Sigmoid colon (tissue), 7 donors: ENCODE measurements at places on chromosomes 1 and 21. TPM values are rescaled to one million over a fixed set of nuclear protein-coding genes. Genes with fewer than 3 reads are reported as not detected.

The BCAR3 gene
- total RNA-seq: 12.3 TPM

The ADAM30 gene
- total RNA-seq: not detected

The EFCAB14 gene
- 66.0 TPM for total RNA-seq

The PSRC1 gene
- total RNA-seq: 6.9 TPM

The TFAP2E gene
- 1.2 TPM for total RNA-seq

The PADI1 gene
- total RNA-seq: not detected

The AMY2A gene
- 8.4 TPM for total RNA-seq

The AMPD1 gene
- not detected for total RNA-seq

The NOL9 gene
- total RNA-seq: 29.6 TPM

DNA sequence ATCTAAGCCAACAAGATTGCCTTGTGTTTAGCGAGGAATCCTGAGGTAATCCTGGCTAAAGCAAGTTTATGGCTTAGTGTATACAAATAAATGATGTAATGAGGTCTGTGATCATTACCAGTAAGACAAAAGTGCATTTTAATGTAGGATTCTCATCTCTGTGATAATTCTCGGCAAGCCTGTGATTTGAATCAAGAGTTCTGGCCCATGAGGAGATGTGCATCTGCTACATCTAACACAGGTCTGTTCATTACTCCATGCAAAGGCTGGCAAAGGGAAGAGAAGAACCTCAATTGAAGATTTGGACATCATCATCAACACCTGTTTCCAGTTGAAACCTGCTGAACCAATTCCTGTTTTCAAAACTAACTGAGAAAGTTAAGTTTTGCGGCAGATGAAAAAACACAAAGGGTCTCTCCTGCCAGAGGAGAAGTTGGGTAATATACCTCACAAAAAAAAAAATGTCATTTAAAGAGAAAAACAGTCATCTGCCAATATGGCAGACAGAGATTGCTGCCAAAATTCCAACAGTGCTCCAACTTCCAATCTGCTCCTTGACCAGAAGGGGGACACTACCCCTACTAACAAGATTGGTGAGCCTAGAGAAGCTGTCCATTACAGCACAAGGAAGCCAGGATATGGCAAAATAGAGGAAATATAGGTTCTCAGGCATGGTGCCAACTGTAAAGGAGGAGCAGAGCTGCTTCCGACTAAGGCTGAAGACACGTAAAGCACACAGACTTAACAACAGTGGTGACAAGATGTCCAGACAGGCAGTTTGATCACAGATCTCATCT is 453.7 kb downstream of the TTLL7 start:
- no peak for DNase-seq

GRCh38 chr1:110293601-110294104 is 45.5 kb upstream of the RBM15 start:
- no peak for DNase-seq

DNA sequence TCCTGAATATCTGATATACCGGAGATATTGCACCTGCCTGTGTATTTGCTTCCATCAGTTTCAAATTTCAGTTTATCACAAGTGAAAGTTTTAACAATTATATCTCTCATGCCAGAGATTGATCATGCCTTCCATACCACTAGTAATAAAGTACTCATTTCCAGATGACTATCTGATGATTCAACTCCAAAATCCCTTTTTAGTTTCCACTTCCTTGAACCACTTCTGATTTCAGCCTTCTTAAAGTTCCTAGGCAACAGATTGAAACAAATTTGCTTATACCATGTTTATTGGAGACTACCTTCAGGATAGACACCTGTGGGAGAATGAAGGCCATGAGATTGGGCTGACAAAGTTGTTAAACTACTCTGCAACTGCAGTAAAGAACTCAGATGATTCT is 21.5 kb upstream of the COL11A1 start:
- no peak for DNase-seq

DNA sequence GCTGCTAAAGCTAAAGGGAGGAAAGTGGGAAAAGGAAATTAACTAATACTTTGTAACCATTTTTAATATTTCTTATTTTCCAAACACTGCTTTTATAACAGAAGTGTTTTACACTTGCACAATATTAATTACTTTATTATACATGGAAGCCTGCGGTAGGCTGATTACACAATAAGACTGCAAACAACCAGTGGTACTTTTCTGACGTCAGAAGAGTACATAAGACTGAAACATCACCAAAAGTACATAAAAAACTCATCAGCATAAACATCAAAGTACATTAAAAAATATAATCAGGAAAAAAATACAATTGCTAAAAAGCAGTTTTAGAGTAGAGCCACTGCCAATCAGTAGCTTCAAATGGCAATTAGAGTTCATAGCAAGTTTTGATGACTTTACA is 4.6 kb downstream of the ZNF281 start:
- DNase-seq: no peak

- DNase-seq: no peak
Observed at GRCh38 chr1:51926171-51926812, 47.8 kb upstream of the NRDC start.

- no peak for DNase-seq
Observed at GRCh38 chr1:93123201-93123783, 44.2 kb downstream of the MTF2 start.

DNA sequence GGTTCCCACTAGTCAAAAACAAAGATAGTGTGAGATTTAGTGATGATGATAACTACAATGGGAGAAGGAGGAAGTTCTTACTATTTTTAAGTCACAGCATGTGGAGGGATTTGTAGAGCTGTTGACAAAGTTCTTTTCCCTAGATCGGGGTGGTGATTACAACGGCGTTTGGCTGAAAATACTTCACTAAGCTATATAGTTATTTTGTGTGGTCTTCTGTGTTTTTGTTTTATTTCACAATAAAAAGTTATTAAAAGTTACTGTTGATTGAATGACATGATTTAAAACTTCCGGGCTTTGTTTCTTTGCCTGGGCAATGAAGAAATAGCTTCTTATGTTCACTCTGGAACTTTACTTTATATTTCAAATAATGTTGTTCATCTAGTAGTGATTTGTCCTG is 47.3 kb upstream of the SSX2IP start:
- no peak for DNase-seq

DNA sequence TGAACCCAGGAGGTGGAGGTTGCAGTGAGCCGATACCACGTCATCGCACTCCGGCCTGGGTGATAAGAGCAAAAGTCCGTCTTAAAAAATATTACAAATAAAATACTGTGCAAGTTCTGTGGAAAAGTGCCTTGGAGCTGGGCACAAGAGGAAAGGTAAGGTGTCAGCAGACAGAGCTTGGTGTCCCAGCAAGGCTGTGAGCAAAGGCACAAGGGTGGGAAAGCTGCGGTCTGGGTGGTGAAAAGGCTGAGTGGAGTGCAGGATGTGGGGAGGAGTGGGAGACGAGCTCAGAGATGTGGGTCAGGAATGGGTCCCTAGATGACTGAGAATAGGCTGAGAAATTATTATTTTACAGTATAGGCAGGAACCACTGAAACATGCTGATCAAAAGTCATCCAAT is 150.6 kb downstream of the RHOU start:
- DNase-seq: no peak

- no peak for DNase-seq
Observed at GRCh38 chr1:24252185-24252780, 65.2 kb upstream of the IFNLR1 start.

DNA sequence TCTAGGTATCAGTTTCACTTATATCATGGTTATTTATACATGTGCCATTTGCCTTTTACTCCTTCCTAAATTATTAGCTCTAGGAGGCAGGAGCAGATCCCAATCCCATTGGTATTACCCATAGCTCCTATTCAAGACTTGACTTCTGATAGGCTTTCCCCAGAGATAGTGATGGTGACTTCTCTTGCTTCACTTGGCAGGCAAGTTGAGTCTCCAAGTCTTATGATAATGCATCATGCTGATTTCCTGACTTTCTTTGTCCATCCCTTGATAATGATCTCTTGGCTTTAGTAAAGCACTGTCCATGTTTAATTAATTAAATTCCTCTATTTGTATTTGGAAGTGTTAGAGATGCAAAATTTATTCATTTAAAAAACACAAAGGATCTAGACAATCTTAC is 253.5 kb upstream of the ADAMTS5 start:
- DNase-seq: no peak

- peak; percentile 74 for DNase-seq
Observed at GRCh38 chr1:21924503-21925005, 12.6 kb downstream of the HSPG2 start.

- DNase-seq: no peak
Observed at GRCh38 chr21:46666941-46667740, 31.7 kb downstream of the PRMT2 start.

DNA sequence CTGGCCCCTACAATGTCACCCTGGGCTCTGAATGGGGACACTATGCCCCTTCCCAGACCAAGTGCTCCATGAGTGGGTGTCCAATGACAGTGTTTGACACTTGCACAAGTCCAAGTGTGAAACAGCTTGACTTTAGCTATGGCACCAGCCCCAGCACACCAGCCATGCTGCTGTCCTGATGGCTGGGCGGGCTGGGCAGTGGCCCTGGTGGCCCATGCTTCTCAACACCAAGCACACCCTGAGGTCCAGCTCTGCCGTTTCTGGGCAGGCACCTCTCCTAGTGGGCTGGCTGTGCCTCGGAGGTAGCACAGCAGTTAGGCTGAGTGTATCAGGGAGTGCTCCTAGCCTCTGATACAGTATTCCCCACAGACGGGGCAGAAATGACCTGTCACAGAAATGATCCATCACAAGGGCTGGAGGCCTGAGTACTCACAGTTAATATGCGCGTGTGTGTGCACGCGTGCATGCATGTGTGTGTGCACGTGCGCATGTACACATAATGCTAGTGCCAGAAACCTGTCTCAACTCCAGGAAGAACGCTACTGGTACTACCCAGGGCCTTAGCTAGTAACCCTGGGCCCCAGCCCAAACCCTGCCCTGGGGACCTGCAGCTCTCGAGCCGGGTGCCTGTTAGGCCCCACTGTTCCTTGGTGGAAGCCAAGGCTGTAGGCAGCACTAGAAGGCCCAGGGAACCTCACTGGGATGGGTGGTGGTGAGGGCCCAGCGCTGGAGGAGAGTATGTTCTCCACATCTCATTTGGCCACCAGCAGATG is 134.0 kb downstream of the DMRTB1 start:
- no peak for DNase-seq

GRCh38 chr1:95057351-95057750 is 15.4 kb downstream of the ALG14 start:
- DNase-seq: no peak
